ENCODE measurements at places on chromosomes 4 and X.

GRCh38 chr4:157674699-157675098, 454.2 kb downstream of the GRIA2 start:
- no peak for DNase-seq

- no peak for DNase-seq
Measured at GRCh38 chr4:156991161-156991560, 19.6 kb upstream of the PDGFC start.

DNA sequence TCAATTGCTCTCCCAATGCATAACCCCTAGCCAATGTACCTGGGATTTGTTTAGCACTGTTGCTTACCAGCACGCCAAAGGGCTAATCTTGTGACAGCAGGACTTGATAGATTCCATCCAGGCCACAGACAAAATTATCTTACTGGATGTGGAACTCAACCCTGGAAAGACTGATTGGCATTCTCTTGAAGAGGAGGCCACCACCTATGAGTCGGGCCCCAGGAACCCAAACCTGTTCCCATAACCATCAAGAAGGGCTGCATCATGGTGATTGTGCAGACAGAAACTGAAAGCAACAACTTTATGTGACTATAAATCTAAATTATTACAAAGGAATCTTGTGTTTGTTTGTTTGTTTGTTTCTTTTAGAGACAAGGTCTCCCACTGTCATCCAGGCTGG, 19.9 kb upstream of the TMEM255A start:
- DNase-seq = no peak

- no peak for DNase-seq
Measured at GRCh38 chr4:119210775-119211174, 1.7 kb upstream of the USP53 start.

- no peak for DNase-seq
Measured at GRCh38 chr4:110128472-110128919, 69.9 kb downstream of the ELOVL6 start.

DNA sequence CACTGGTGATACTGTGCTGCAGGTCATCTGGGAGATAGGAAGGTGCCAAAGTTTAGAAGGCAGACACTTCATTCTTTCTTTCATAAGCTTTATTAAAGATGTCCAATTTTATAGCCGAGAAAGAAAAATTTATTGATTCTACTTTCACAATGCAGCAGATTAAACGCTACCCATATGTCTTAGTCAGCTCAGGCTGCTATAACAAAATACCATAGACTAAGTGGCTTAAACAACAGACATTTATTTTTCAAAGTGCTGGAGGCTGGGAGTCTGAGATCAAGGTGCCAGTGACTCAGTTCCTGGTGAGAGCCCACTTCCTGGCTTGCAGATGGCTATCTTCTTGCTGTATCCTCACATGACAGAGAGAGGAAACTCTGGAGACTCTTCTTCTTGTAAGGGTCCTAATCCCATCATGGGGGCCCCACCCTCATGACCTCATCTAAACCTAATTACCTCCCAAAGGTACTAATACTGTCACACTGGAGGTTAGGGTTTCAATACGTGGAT, 33.4 kb upstream of the KLHL34 start:
- no peak for DNase-seq

DNA sequence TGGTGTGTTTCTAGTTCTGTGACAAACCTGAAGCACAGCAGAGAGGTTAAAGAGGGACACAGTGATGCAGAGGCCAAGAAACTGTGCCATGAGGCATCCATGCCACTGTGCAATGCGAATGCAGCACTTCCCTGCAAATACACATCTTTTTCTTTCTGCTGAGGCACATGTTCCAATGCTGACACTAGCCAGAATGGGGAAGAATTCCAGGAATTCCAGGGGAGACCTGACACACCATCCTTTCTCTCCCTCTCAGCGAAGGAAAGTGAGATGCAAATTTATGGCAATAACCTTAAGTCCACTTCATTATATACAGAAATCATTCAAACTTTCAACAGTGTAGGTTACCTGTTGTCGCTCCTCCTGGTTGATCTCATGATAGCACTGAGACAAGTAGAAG, 204.8 kb downstream of the LDB2 start:
- DNase-seq = no peak

- no peak for DNase-seq
Measured at GRCh38 chr4:166996216-166996615, 238.1 kb downstream of the SPOCK3 start.

GRCh38 chr4:105469736-105470135, 4.1 kb downstream of the PPA2 start:
- no peak for DNase-seq

DNA sequence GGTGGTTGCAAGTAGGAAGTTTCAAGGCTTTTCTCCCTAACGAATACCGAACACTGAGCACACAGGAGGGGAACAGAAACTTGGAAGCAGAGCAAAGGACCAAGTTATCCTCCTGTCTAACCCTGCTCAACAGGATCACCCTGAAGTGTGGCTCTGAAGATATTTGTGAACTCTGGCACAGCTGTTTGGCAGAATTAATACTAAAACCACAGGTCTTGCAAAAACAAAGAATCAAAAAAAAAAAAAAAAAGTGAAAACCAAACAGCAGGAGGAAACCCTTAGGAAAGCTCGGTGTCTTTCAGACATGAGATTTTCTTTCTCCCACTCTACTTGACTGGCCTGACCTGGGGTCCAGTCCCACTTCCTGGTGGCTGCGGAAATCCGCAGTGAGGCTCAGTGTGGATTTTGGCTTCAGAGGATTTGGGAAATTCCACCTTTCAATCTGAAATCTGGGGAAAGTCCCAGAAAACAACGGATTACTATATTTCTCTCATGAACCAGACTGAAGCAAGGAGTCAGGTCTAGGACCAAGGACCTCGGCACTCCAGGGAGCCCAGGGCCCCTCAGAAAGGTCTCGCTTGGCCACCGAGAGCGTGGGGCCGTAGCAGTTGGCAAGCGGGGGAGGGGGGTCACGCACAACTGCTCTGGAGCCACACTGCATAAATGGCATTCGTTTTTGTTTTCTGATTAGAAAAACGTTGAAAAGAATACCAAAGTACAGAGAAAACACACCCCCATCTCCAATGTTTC, 867 bp downstream of the TIFA start:
- DNase-seq = peak; percentile 13

All from hepatic stellate cell (primary cell).